ENCODE measurements at places on chromosomes 7 and 10.
A peak's percentile ranks its signal among the peaks of the same experiment; 100 is the strongest.

GRCh38 chr7:156768698-156769472 is 124.1 kb downstream of the LMBR1 start:
- no peak for DNase-seq

GRCh38 chr10:56928714-56929113 is 567.7 kb upstream of the ZWINT start:
- no peak for DNase-seq

GRCh38 chr7:105610165-105610930 is 29.1 kb upstream of the EFCAB10 start:
- DNase-seq, result no peak

DNA sequence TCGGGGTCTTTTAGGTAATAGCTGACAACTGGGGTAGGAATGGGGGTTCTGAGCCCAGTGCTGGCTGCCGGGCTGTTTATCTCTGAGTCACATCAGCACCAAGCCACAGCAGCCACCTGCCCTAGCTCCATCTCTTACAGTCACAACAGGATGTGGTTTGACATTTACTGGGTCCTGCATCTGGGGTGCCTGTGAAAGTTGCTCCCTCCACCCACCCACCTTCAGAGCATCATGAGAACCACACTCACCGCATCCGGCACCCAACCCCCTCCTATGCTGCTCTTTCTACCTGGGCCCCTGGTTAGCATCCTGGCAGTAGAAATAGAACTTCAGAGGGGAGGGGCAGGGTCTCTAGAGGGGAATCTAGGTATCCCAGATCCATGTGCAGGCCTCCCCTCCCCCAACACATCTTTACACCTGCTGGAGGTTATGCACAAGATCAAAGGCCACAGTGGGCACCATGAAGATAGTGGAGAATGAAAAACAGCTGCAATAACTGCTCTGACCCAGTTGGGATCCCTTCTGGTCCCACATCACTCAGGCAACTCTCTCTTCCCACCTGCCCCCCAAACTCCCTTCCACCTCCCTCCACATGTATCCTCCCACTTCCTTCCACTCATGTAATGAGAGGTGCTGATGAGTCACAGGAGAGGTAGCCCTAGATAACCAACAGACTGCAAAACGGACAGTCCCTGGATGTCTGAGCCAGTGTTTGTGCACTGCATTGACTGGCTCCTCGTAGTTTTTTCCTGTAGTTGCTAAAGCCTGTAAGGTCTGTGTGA is 38.2 kb downstream of the PRSS2 start:
- no peak for DNase-seq

DNA sequence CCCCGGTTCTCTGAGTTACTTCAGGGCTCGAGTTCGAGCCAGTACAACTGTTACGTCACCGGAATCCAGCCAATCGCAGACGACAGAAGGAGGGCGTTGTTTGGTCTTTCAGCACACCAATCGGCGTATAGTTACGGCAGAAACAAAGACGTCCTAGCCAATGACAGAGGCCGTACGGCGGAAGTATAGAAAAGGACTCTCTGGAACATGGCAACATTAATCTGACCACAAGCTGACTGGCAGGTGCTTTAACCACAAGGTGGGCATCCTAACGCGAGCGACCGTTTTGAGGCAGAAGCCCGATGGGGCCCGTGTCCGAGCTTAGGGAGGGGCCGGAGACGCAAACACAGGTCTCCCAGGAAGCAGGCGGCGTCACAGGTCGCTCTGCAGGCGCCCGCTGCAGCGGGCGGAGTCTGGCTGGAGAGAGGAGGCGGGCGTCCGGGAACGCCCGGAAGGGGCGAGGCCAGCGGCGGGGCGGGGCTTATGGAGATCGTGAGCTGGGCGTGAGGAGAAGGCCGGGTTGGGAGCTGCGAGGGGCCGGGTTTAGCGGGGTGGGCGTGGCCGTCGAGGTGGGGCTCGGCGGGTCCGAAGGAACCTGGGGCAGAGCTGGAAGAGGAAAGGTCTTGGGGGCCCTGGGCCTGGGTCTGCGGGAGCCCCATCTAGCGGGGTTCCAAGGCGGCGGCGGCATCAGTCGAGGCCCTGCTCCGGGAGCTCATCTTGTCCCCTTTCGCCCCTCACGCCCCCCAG is at the start of gene MOSPD3:
Gene MOSPD3, plus strand, starts transcription at position 558 of the 747 bp plus-strand sequence. CDS start 252 bp downstream, outside the sequence.
- DNase-seq, result peak; percentile 99

- no peak for DNase-seq
Observed at GRCh38 chr7:114620208-114620607, 205.6 kb downstream of the FOXP2 start.

- no peak for DNase-seq
Observed at GRCh38 chr10:88851706-88852105, at the start of gene ANKRD22. ANKRD22 (minus strand) TSS chr10:88851844; CDS start chr10:88851607, 237 bp downstream.

GRCh38 chr7:128458956-128459355 is 3.3 kb downstream of the HILPDA start:
- no peak for DNase-seq

DNA sequence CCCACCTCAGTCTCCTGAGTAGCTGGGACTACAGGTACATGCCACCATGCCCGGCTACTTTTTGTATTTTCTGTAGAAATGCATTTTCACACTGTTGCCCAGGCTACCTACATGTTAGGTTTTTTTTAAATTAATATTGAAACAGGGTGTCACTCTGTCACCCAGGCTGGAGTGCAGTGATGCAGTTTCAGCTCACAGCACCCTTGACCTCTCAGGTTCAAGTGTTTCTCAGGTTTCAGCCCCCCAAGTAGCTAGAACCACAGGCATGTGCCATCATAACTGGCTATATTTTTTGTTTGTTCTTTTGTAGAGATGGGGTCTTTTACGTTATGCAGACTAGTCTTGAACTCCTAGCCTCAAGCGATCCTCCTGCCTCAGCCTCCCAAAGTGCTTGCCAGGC is 32.4 kb upstream of the ZMIZ2 start:
- no peak for DNase-seq

GRCh38 chr7:115097175-115097671 is 175.3 kb downstream of the MDFIC start:
- no peak for DNase-seq

- DNase-seq, result no peak
Observed at GRCh38 chr7:104629408-104629807, 301.0 kb downstream of the LHFPL3 start.

DNA sequence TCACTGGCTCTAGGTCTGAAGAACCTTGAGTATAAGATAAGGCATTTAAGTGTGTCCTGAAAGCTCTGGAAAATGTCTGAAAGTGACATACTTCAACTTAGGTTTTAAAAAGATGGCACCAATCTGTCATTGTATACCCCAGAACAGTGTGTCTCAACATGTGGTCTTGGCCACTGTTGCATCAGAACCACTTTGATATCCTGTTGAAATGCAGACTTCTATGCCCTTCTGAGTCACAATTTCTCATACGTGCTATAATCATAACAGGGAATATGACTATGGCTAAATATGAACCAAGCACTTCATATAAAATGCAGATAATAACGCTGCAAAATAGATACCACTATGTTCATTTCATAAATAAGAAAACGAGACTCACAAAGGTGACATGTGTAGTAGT is 38.0 kb upstream of the GPAM start:
- no peak for DNase-seq

All from dorsolateral prefrontal cortex (tissue), 122 donors.